Tongue (tissue), 3 donors: ENCODE measurements at places on chromosomes 12 and 14. TPM values are rescaled to one million over a fixed set of nuclear protein-coding genes. Genes with fewer than 3 reads are reported as not detected.

PTMS gene
- 102 TPM for total RNA-seq

DNA sequence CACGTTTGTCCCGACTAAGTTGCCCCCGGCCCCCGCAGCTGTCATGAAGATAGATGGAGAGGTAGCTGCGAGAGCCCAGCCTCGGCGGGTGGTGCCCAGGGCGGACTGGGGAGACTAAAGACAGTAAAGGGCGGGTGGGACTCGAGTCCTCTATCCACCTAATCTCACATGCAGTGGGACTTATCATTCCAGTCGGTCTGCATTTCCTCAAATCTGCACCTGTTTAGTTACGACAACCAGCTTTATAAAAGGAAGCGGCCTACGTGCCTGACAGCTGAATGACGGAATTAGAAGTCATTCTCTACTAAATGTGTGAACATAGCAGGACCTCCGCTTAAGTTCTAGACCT, 109.8 kb upstream of the EGLN3 start:
- DNase-seq, result peak; percentile 88

DNA sequence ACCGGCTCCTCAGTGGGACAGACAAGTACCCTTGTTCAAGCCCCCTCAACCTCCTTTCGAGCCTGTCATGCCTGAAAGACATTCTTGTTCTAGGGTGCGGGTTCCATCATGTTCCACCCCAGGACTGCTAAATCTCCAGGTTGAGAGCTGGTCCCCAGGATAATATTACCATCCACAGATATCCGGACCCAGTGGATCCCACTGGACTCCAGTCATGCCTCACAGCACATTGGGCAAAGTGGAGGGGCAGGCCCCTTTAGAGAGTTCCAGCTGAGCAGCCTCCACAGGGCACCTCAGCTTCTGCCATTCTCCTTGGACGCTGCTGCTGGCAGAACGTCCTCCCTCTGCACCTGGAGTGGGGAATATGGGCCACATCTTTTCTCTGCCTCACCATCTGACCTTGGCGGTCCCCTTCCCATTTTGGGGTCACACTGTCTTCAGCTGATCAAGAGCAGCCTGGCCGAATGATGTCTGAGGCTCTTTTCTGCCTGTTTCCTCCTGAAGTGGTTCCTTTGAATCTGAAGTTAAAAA, 137.4 kb downstream of the BCL11B start:
- no peak for DNase-seq

- no peak for DNase-seq
These were observed 457.1 kb downstream of the TMEM132D start for GRCh38 chr12:129446696-129447095.

GRCh38 chr12:132797820-132798570, 30.7 kb downstream of the GOLGA3 start:
- DNase-seq, result no peak

GRCh38 chr12:13197526-13198143, 1.1 kb downstream of the EMP1 start:
- DNase-seq, result peak; percentile 90

DNA sequence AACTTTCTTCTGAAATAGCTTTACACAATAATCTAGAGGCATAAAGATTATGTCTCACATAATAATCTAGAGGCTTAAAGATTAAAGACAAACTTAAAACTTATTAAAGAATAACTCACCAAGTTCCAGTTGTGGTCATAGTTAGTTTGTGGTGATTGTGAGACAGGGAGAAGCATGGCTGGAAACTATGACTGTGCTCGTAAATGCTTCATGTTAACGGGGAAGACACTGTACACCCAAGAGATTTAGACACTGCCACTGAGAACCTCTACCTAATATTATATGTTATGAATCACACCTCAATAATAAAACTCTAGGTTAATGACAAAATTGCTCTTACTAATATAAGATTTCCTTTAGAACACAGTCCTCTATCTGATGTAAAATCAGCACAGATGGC, 541.6 kb downstream of the TMEM121 start:
- no peak for DNase-seq
